Stimulated activated CD8-positive, alpha-beta memory T cell treated with anti-CD3 and anti-CD28 coated beads, Interleukin-15, amount 100 ng/mL, for 1 hour (primary cell): ENCODE measurements at places on chromosomes 4 and X.

- no peak for DNase-seq
These were observed 100.5 kb downstream of the AREG start for GRCh38 chr4:74545448-74545847.

GRCh38 chr4:110075083-110075738 is 123.2 kb downstream of the ELOVL6 start:
- DNase-seq = no peak

- DNase-seq = no peak
These were observed 798.7 kb upstream of the AGA start for GRCh38 chr4:178240891-178241290.

DNA sequence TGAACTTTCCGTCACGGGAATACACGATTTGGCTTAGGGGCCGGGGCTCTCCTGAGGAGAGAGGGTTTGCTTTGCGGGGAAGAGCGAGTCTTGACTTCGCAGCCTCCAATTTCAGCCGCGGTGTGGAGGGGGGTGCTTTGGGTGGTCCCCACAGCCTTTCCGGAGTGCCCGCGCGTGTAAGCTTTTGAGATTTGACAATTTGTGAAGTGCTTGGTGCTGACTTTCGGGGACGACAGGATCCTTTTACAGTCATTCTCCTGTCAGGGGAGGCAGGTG is 355 bp downstream of the SCML1 start:
- no peak for DNase-seq

DNA sequence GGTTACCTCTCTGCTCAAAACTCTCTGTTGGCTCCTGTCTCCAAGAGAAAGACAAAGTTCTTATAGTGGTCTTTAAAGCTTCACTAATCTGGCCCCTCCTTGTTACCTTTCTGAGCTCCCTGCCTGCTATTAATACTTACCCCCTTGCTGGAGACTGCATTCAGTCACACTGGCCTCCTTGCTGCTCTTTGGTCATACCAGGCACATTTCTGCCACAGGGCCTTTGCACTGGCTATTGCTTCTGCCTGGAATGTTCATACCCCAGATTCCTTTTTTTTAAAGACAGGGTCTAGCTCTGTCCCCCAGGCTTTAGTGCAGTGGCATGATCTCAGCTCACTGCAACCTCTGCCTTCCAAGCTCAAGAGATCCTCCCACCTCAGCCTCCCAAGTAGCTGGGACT is 15.9 kb upstream of the RAB9A start:
- DNase-seq = no peak

- DNase-seq = no peak
These were observed 262.2 kb downstream of the PARM1 start for GRCh38 chr4:75195111-75195510.

DNA sequence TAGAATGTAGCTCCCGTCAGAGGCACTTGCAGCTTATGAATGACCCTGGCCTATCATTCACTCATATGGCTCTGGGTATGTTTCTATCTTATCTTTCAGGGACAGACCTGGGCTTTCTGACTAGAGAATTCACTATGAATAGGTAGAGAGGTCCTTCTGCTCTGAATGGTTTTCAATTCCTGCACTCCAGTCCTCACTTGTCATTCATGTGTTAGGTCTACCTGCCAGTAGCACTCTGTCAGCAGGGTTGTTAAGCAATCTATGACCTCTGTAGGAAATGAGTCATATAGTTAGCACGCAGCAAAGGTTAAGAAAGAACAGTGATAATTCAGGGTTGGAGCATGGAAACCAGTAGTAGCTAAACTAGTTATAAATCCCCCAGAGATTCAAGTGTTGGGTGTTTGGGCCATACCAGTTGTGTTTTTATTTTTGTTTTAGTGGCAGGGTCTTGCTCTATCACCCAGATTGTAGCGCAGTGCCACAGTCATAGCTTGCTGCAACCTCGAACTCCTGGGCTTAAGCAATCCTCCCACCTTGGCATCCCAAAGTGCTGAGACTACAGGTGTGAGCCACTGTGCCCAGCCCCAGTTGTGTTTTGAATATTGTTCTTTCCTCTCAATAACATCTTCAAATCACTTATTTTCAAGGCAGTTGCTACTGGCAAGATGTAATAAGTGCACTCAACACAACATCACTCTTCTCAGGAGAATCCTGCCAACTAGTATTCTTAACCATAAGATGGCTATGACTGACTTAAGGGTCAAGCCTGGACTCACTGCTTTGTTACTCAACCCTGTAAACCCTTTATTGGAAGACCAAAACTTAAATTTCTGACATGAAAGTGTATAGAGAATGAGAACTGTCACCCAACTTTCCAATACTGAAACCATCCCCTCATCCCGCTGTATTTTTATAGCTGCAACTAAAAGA is 25.1 kb downstream of the ARL13A start:
- DNase-seq = no peak

GRCh38 chr4:47471064-47471463 is 7.6 kb upstream of the COMMD8 start:
- no peak for DNase-seq

- no peak for DNase-seq
These were observed 575 bp downstream of the TREX2 start for GRCh38 chrX:153445106-153445855.

DNA sequence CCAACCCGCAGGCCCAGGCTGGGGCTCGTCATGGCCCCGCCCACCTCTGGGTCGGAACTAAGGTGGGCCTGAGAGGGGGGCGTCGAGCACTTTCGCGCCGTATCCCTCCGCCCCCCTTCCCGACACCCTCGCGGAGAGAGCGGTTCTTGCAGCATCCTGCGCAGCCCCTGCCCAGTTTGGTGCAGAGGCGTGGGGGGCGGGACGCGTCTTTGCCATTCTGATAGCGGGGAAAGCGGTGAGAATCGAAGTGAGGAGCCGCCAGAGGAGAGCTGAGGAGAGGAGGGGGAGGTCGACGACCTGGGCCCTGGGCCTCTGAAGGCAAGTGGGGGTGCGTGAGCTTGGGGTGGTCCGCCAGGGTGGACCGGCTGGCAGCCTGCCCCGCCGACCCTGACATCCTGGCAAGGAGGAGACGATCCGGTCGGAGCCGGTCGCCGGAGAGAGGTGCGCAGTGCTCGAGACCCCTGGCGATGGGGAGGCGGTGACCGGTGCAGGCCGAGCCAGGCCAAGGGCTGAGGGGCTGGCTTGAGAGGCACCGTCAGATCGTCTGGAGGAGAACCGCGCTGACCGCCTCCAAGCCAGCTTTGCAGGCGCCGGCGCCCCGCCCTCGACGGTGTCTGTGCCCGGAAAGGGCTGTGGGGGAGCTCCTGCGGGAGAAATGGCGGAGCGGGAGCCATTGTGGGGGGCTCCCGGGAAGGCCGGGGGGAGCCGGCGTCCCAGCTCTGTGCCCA is 25.5 kb downstream of the GPRASP3 start:
- no peak for DNase-seq

DNA sequence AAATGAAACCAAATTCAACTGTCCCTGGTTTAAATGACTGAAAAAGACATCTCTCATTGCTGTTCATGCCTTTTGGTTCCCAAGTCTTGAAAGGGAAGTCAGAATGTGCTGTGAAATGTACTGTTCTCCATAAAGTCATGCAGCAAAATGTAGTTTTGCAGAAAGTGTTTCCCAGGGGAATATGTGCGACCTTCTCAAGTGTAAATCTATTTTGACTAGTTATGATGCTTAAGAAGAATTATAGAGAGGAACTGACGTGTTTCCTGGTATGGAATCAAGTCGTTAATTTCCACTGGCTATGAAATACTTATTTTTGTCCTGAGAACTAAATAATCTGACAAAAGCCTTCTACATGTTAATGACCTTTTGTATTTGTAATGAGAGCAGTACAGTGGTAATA is 223.1 kb downstream of the CLCN4 start:
- no peak for DNase-seq

GRCh38 chr4:122863639-122864038 is 37.0 kb downstream of the FGF2 start:
- DNase-seq = no peak

DNA sequence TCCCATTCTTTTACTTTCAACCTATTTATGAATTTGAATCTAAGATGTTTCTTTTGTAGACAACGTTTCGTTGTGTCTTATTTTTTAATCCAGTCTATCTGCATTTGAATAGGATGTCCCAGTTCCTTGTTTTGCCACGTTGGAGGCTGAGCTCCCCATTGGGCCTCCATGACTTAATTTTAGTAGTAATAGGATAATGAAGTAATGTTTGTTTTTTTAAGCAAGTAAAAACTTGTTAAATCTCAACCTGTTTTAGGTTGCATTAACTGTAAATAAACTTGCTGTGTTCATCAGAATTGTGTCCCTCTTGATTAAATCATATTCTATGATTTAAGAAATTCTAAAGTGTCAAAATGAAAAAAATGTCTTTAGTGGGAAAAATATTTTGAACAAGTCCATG is 25.3 kb downstream of the SLAIN2 start:
- no peak for DNase-seq

GRCh38 chrX:2517055-2517454 is 16.3 kb upstream of the DHRSX start:
- DNase-seq = no peak
